ENCODE measurements at places on chromosomes 5 and 9.

- DNase-seq, result no peak
Observed at GRCh38 chr9:121267689-121268597, at the start of gene GSN. TSS of gene GSN (plus strand) at chr9:121268162. CDS start at chr9:121301972, 33,810 bp downstream.

DNA sequence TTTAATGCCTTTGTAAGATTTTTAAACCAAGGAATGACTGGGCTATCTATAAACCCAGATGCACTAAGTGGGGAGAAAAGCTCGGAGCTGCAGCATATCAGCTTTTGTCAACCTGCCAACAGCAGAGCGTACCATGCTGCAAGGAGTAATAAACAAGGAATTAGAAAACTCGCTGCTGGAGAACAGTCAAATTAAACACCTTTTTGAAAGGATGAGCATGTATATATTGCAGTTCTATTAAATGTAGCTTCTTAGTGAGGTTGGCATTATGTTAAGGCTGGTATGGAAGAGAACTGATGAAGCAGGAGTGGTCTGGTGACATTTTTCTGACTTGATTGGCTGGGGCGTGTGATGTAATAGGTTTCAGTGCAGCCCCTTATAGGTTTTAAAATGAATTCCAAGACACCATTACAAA, 74.7 kb downstream of the PIK3R1 start:
- no peak for DNase-seq

DNA sequence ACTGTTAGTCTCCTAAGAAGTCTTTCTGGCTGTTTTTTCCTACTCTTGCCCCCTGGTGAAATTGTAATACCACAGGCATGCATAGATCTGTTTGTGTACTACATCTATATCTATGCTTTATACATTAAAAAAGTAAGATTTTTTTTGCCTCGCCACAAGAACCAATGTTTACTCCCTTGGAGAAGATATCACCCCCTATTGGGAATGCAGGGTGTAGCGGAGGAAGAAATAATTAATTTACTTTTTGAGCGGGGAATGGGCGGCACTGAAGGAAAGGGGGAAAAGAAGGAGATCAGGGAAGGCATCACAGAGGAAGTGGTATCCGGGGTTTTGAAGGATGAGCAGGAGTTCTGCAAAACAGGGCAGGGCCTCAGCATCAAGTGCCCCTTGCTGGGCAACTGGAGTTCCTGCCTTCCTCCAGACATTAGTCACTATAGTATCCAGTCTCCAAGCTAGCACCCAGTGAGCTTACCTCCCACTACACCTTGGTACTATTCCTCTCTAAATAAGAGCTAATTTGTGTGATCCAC, 134.9 kb downstream of the GABBR2 start:
- DNase-seq, result no peak

- no peak for DNase-seq
Observed at GRCh38 chr9:115071176-115071575, 46.8 kb downstream of the TNC start.

DNA sequence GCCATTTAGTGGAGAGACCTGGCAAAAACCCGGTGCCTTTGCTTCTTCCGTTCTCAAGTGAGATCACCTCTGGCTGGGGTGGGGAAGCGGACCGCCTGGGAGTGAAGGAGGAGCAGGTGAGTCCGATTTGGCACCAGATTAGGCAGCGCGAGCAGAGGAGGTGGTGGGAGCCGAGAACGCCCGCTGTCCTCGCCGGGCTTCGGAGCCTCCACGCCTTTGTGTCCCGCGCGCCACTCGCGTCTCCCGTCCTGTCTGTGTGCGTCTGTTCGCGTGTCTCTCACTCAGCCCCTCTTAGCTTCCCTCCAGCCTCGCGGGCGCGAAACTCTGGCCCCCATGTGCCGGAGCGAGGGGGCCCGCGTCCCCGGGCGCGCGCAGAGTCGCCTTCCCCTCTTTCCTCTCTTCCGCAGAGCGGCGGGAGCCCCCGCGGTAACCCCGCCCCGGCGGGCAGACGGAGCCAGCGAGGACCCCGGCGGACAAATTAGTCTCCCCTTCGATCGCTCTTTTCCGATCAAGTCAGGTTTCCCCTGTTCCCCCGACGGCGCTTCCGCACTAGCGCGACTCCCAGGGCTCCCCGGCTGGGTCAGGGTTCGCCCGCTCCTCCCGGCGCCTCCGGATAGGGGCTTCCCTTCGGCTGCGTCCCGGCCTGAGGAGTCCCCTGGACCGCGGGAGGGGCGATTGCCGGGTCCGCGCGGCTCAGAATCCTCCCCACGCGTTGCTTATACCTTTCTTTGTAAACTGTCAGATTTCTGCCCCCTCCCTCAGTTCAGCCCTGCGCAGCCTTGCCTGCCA, 7.1 kb downstream of the POU4F3 start:
- DNase-seq, result no peak

DNA sequence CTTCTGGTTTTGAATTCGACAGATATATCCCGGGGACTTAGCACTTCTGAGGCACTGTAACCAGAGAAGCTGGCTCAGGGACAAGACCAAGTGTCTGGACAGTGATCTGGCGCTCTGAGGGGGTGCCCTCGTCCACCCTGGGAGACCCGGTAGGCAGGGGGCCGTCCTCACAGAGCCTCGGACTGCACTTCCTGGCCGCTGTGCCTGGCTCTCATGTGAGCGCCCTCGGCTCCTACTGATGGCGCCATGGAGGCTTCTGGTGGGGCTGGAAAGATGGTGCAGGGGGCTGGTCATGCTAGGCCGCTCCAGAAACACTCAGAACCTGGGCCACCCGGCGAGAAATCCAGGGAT, 18.8 kb upstream of the SLC6A3 start:
- no peak for DNase-seq

DNA sequence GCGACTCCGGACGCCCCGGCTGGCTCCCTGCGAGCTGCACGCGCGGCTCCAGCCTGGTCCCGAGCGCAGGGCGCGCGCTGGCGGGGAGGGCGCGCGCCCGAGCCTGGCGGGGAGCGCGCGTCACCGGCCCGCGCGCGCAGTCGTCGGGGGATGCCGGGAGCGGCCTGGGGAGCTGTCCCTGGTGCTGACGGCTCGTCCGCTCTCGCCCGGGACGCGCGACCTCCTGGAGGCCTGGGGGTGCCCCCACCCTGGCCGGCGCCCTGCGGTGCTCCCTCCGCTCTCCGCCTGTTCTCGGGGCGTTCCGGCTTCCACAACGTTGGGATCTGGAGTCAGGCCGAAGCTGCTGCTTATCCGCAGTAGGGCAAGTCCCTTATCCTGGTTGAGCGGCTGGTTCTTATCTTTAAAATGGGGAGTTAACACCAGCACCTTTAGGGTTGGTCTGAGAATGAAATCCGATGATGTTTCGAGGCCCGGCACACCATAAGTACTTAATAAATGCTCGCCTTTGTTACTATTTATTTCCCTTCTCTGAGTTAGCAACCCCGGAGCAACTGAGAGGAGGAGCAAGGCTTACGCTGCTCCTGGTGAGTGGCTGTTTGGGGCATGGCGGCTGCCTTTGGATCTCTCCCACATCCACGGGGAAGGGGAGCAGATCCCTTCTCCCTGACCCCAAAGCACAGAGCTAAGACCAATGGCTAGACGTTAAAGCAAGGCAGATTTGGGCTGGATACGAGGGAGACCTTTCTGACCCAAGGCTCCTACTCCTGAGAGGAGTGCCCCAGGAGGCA, at the start of gene FAM163B:
Gene FAM163B, minus strand, starts transcription at position 79 of the 788 bp plus-strand sequence. CDS start 29,166 bp downstream, outside the sequence.
- DNase-seq, result no peak

- no peak for DNase-seq
Observed at GRCh38 chr5:94374336-94374735, 244.1 kb downstream of the KIAA0825 start.

- no peak for DNase-seq
Observed at GRCh38 chr9:108812396-108813025, 43.3 kb downstream of the ACTL7B start.

DNA sequence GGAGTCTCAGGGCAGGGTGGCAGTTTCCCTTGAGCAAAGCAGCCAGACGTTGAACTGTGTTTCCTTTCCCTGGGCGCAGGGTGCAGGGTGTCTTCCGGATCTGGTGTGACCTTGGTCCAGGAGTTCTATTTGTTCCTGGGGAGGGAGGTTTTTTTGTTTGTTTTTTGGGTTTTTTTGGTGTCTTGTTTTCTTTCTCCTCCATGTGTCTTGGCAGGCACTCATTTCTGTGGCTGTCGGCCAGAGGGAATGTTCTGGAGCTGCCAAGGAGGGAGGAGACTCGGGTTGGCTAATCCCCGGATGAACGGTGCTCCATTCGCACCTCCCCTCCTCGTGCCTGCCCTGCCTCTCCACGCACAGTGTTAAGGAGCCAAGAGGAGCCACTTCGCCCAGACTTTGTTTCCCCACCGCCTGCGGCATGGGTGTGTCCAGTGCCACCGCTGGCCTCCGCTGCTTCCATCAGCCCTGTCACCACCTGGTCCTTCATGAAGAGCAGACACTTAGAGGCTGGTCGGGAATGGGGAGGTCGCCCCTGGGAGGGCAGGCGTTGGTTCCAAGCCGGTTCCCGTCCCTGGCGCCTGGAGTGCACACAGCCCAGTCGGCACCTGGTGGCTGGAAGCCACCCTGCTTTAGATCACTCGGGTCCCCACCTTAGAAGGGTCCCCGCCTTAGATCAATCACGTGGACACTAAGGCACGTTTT, 3.5 kb upstream of the PHYHD1 start:
- no peak for DNase-seq

DNA sequence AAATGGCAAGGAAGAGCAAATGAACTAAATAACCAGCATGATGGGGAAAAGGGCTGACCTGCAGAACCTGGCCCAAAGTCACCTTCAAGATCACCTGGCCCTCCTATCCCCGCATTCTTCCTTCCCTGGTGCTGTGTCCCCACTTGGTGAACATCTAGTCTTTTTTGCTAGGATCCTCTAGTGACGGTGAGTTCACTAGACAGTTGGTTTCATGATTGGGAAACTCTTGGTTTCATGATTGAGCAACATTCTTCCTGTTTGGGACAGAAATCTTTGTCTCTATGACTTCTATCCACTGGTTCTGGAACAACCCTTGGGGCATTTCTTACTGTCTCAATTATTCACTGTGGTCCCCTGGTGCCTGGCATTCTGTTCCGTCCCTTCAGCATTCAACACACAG, 50.2 kb upstream of the DAB2IP start:
- DNase-seq, result no peak

DNA sequence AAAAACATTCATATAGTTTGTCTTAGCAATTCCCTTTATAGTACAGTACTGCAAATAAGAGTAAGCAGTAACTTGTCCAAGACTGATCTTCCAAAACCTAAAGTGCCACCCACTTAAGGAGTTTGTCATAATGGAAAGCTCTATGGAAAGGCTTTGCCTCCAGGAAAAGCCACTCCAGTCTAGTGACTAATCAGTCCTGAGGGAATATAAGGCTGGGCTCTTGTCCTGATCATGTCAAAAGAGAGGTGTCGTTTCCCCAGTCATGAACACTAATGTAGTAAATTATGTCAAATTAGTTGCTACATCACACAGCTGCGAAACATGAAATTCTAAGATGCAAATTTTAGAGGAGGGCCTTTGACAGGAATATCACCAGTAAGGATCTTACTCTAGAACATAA, 271.6 kb downstream of the GABRB2 start:
- DNase-seq, result no peak

DNA sequence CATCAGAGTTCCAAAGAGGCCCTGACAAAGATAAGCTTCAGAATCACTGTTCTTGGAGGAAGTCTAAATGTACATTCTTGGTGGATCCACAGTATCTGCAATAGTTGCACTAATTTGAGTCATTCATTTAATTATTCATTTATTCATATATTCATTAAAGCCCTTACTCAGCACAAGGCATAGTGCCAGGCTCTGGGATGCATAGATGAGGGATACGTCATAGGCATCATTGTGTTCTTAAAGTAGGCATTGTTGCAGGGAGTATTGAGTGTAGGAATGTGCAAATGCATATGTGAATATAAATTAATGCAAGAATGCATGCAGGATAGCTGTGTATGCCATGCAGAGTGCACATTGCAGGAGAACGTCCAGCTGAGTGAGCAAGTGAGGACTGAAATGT, 100.7 kb downstream of the DRD1 start:
- no peak for DNase-seq

- DNase-seq, result peak; percentile 62
Observed at GRCh38 chr9:125374443-125375309, 113.0 kb downstream of the GAPVD1 start.

DNA sequence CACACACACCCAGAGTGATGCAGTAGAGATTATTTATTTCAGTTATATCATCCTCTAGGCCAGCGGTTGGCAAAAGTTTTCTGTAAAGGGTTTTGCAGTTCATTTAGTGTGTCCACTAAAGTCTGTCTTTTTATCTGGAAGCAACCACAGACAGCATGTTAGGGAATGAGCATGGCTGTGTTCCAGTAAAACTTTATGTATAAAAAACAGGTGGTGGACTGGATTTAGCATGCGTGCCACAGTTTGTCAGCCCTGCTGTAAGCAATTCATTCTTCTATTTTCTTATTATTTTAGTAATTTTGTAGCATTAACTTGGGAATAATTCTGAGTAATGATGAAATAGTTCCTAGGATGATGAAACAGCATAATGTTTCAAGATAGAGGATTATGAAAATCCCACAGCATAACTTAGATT, 51.7 kb downstream of the CCNH start:
- no peak for DNase-seq

- no peak for DNase-seq
Observed at GRCh38 chr9:5392285-5392684, 45.4 kb downstream of the PLGRKT start.

DNA sequence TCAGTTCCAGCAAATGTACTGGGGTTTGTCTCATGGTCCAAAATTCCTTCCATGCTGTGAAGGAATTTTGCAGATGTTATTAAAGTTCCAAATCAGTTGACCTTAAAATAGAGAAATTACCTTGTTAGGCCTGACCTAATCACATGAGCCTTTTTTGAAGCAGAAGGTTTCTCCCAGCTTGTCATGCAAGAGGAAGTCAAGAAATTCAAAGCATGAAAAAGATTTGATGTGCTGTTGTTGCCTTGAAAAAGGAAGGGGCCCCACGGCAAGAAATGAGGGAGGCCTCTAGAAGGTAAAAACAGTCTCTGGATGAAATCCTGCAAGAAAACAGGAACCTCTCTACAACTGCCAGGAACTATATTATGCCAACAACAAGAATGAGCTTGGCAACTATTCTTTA, 24.2 kb upstream of the HAPLN1 start:
- DNase-seq, result no peak

- no peak for DNase-seq
Observed at GRCh38 chr9:69429281-69429680, 104.3 kb downstream of the ENTREP1 start.

DNA sequence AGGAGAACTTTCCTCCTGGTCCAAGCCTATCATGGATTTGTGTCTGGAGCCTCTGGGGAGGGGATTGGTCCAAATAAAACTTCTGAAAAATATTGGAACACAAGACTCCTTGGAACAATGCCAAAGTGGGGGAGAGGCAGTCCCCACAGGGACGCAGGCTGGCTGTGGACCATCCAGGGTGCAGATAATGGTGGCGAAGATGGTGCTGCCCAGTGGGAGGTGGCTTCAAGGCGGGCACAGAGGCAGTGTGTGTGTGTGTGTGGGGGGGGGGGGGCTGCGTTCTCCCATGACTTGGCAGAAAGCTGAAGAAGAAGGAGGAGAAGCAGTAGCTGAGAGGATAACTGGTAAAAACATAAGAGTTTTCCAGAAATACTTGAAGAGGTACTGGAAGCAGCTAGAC, 186.4 kb downstream of the MELK start:
- no peak for DNase-seq

GRCh38 chr5:50292735-50293394, 148.2 kb downstream of the EMB start:
- no peak for DNase-seq
